ENCODE measurements at places on chromosomes 13 and 19.

DNA sequence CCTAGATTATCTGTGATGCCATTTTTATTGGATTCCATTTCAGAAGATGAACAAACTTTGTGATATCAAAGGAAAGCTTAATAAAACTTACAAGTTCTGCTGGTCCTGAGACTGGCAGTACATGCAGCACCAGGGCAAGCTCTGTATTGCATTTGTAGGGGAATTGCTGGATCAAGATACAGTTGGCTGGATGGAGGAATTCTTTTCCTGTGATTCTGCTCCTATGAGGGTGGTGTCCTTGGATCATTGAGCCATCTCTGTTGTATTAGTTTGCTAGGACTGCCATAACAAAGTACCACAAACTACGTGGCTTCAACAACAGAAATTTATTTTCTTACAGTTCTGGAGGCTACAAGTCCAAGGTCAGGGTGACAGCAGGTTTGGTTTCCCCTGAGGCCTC is 33.9 kb upstream of the CSNK1A1L start:
- DNase-seq = no peak

DNA sequence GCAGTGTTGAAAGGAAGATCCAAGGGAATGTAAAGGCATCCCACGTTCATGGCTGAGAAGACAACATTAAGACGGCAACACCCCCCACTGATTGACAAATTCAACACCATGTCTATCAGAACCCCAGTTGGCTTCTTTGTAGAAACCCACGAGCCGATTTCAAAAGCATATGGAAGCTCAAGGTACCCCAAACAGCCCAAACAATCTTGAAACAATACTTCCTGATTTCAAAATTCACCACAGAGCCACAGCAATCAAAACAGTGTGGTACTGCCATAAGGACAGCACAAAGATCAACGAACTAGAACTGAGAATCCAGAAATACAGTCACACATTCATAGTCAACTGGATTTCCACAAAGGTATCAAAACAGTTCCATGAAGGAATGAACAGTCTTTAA is 6.2 kb downstream of the MIER2 start:
- no peak for DNase-seq

DNA sequence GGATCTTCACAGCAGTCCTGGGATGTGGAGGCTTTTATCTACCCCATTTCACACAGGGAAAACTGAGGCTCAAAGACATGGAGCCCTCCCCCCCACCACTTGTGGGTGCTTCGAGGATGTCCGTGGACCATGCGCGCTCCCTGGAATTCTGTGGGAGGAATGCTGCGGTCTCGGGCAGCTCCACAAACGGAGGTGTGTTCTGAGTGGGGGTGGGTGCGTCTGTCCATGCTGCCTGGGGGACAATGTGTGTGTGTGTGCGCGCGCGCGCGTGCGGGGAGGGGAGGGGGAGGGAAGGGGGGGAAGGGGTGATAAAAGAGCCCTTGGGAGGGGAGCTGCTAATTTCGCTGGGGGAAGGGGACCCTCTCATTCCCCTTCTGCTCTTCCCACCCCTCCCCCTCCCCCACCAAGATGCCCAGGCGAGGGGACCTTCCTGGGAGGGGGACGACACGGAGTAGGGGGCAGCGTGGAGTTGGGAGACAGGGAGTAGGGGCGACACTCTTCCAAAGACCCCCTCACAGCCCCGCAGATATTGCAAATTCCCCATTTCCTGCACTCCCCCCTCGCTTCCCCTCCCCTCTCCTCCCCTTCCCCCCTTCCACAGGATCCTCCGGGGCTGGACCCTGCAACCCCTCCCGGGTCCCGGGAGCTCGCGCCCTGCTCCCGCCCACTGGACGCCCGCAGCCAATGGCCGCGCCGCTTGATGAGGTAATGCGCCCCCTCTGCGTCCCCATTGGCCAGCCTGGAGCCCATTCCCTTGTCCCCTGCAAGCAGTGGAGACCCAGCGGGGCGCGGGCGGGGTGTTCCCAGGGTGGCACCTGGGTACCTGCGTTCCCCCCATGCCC is 18.9 kb upstream of the ZNRF4 start:
- DNase-seq = no peak

- no peak for DNase-seq
Observed at GRCh38 chr13:23655321-23655720, 85.1 kb downstream of the TNFRSF19 start.

DNA sequence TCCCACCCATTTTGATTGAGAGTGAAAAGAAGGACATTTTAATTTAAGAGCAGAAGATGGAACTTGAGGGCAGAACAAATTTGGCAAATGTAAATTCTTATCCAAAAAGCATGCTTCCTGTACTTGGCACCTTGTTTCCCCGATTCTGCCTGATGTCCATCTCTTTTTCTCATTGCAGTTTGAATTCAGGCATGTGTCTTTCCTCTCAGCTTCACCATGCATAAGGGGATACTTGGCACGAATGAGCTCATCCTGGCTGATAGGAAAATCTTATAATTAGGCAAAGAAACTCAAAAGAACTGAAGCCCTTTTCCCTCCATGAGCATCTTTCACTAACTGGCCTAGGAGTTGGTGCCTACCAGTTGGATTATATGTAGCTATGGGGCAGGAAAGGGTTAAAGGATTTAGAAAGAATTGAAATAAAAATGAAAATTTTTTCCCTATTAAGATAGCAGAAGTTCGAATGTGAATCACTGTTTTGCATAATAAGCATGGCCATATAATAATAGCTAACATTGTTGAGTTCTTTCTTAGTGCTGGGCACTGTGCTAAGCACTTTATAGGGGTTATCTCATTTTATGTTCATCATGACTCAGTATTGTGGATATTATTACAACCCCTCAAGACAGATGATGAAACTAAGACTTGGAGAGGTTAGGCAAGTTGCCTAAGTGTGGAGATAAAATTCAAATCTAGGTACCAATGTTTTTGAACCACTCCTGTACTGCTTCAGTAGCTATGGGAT is 386.6 kb downstream of the KCNRG start:
- DNase-seq = no peak

- no peak for DNase-seq
Observed at GRCh38 chr19:9863759-9864158, 28.6 kb downstream of the PIN1 start.

DNA sequence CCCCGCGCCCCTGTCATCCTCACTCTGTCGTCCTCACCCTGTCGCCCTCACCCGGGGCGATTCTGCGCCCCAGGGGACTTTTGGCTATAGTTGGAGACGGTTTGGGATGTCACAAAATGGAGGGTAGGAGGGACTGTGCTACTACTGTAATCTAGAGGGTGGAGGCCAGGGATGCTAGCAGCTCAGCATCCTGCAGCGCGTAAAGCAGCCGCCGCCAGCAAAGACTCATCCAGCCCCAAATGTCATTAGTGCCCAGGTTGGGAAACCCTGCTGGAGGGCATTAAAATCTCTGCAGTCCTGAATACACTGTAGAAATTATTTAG is 362 bp downstream of the ZNF557 start:
- no peak for DNase-seq

GRCh38 chr13:102440259-102440936 is 38.5 kb upstream of the FGF14 start:
- DNase-seq = no peak

DNA sequence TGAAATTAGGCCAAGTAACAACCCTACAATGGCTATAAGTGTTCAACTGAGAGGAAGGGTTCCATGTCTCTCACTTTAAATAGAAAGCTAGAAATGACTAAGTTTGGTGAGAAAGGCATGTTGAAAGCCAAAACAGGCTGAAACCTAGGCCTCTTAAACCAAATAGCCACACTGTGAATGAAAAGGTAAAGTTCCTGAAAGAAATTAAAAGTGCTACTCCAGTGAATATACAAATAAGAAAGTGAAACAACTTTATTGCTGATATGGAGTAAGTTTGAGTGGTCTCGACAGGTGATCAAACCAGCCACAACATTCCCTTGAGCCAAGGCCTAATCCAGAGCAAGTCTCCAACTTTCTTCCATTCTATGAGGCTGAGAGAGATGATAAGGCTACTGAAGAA is 209.6 kb downstream of the KLF12 start:
- no peak for DNase-seq

DNA sequence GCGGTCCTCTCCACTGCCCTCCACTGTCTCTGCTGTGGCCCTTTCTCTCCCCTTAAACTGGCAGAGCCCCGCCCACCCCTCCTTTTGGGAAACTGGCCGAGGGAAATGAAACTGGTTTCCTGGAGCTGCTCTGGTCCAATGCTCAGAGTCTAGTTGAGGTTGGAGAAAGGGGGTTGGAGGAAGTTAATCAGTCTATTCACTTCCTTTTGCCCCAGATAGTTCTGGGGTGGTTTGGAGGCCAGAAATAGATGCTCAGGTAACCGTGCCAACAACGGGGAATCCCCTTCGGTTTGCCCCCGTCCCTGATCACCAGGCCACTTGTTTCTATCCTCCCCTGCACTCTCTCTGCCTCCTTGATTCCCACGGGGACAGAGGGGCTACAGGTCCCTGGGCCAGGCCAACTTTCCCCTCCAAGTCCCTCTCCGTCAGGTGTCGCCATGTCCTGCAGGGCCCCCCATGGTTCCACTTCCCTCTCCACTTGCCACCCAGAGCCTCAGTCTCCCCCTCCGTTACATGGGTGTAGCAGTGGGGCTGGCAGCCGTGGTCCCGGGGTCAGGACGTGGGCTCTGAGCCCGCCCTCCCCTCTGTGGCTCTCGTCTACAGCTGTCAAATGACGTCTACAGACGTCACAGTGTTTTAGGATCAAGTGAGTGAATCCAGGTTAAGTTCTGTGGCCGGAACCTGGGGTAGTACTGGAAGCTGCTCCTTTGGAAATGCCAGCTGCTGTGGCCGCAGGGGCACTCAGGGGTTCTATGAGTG is at the start of gene IL4I1:
TSS of gene IL4I1 (minus strand) at position 25 of the 759 bp plus-strand sequence. CDS start 727 bp downstream, outside the sequence.
- no peak for DNase-seq

DNA sequence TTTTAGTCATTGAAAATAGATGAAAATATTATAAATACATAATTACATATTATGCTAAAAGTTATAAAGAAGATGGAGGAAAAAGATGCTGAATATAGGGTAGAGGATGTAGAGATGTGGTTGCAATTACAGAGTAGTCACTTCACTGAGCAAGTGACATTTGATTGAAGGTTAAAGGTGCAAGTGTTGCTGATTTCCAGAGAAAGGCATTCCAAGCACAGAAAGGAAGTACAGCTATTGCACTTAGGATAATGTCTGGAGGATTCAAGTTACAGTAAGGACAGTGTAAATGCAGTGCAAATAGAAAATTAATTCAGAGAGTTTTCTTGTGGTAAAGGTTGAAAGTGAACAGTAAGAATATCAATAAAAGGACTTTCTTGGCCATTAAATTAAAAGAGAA is 1721.8 kb downstream of the PCDH9 start:
- no peak for DNase-seq

- no peak for DNase-seq
Observed at GRCh38 chr19:48859711-48860572, 8.5 kb downstream of the PLEKHA4 start.
